ENCODE measurements at places on chromosomes 1 and 21.
A peak's percentile ranks its signal among the peaks of the same experiment; 100 is the strongest.

DNA sequence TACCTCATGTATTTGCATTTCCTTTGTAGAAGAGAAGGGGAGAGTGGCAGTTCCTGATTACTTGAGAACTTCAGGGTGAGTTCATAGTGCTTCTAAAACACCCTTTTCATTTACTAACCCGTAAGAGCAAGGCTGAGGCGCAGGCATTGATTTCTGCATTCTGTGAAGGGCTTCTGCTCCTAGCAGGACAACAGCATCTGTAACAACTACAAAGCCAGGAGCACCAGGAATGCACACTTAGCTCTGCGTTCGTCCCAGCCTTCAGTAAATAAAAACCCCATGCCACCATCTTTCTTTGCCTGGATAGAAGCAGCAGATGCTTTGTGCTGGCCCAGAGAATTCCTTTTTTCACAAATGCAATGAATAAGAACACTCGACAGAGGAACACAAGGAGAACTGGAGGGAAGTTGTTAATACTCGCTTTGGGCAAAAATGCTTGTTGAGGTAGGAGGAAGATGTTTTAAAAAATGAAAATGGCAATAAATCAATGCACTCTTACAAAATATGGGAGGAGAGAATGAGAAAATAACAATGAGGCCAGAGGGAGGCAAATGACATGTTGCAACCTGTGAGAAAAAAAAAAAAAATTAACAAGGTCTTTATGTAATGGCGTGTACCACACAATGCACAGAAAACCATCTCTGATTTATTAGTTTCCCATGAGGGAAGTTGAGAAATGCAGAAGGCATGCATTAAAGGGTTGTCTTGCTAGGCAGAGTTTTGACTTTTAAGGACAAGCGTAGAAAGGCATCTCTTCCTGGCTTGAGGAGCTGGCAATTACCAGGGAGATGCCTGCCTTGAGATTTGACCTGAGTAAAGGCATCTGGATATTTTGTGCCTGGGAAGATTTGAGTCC is 418.8 kb downstream of the DISC1 start:
- DNase-seq = no peak

DNA sequence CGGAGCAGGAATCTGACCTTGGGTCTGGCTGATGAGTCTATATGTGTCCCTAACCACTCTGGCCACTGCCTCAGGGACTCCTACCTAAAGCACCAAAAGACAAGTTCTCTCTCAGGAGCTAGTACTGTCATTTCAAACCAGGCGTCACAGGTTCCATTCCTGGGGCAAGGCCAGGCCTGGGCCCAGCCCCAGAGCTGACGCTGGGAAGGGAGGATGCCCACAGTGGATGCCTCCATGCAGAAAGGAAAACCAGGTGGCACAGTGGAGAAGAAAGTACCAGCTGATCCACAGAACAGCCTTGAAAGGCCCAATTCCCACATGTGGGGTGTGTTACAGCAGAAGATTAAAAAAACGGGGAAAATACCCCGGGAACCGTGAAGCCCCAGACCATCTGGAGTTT is 77.4 kb downstream of the DMRTB1 start:
- DNase-seq = no peak

- DNase-seq = no peak
Measured at GRCh38 chr1:233960386-233960785, 55.9 kb downstream of the SLC35F3 start.

DNA sequence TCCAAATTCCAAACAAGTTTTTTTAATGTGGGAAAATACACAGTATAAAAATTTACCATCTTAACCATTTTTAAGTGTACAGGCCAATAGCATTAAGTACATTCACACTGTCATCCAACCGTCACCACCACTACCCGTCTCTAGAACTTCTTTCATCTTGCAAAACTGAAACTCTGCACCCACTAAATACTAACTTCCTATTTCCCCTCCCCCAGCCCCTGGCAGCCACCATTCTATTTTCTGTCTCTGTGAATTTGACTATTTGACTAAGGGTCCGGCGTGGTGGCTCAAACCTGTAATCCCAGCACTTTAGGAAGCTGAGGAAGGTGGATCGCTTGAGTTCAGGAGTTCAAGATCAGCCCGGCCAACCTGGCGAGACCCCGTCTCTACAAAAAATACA is 36.1 kb downstream of the CLSTN1 start:
- DNase-seq = no peak

- peak; percentile 72 for DNase-seq
Measured at GRCh38 chr1:22673486-22674409, 20.7 kb downstream of the C1QB start.

- no peak for DNase-seq
Measured at GRCh38 chr21:17786071-17786850, 32.9 kb downstream of the C21orf91 start.

GRCh38 chr1:161427733-161428516 is 60.2 kb upstream of the CFAP126 start:
- peak; percentile 42 for DNase-seq

DNA sequence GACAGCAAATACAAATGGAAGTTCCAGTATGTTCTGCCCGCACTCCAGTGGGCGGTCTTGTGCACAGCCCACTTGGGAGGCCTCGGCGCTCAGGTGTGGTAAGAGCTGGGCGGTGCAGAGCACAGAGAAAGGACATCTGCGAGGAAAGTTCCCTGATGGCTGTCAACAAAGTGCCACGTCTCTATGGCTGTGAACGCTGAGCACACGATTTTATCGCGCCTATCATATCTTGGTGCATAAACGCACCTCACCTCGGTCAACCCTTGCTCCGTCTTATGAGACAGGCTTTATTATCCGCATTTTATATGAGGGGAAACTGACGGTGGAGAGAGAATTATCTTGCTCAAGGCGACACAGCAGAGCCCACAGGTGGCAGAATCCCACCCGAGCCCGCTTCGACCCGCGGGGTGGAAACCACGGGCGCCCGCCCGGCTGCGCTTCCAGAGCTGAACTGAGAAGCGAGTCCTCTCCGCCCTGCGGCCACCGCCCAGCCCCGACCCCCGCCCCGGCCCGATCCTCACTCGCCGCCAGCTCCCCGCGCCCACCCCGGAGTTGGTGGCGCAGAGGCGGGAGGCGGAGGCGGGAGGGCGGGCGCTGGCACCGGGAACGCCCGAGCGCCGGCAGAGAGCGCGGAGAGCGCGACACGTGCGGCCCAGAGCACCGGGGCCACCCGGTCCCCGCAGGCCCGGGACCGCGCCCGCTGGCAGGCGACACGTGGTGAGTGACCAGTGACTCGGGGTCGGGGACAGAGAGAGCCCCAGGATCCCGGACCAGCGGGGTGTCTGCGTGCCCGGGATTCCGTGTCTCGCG is at the start of gene IL12RB2:
TSS of gene IL12RB2 (plus strand) at position 623 of the 810 bp plus-strand sequence. CDS start 12,496 bp downstream, outside the sequence.
- DNase-seq = no peak

Data from HuH-7 (cell line).